Neuronal stem cell (in vitro differentiated cells): ENCODE measurements at places on chromosomes 2 and 18.

DNA sequence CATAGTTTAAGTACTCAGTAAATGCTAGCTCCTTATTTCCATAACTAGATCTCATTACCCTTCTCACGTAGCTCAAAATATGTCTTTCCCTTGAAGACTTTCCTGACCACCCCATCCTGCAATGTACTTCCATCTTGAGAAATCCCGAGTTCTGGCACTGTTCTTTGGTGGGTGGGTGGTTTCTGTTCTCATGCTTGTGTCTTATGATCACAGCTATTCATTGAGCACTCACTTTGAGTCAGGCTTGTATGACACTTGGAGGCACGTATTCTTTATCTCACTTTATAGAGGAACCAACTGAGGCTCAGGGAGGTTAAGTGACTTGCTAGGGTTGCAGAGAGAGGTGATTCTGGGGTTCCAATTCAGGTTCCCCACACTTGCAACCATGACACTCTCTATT is 9.0 kb upstream of the CLIP4 start:
- DNase-seq = no peak
- no peaks in the 10 kb centered on the region for H3K36me3 ChIP-seq
- no peaks in the 10 kb centered on the region for H3K27me3 ChIP-seq
- H3K27ac ChIP-seq = no peak overlapping the region

DNA sequence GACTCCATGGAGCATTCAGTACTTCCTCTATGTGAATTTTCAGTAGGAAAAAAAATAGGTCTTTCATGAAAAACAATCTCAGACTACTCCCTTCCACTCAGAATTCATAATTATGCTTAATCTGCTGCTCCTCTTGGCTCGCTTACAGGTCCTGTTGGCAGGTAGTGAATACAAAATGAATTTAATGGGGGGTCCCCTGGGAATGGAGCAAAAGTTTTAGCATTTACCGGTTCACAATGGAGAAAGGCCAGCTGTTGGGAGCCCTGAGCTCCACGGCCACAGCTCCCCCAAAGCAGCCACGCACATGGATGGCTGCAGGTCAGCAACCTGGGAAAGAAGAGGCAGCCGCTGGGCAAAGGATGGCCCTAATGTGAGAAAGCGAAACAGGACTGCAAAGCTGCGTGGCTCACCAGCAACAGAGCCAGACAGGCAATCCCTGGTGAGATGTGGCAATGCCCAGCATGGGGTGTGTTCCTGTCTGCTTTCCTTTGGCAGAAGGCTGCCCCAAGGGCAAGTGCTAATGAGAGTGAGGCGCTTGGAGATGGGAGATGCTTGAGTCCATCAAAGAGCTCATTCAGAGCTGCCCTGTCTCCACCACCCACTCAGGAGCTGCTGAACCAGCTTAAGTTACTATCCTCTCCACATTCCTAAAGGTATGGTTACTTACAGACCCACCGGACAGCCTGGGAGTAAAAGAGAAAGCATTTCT is 447.4 kb downstream of the EPHA4 start:
- no peak overlapping the region for H3K27ac ChIP-seq
- H3K4me1 ChIP-seq = peaks cover 4% of the 10 kb centered on the region
- no peak for DNase-seq
- no peaks in the 10 kb centered on the region for H3K36me3 ChIP-seq
- no peak overlapping the region for H3K4me3 ChIP-seq

DNA sequence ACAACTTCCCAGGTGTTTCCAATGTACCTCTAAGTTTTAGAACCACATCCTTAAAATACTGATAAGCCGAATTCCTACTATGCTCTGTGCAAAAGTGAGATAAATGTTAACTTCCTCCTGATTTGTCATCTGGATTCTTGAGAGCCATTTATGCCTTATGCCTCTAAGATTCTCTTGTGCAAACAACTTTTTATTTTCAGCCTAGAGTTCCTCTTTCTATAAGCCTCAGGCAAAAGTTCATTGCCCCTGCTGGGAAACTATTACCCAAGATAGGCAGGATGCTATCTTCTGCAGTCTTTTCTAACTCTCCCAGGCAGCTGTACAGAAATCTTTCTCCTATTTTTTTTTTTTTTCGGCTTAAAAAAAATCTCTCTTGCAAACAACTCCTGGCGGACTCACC is 216.1 kb downstream of the KCNJ3 start:
- H3K27ac ChIP-seq = no peak overlapping the region
- H3K4me3 ChIP-seq = no peak overlapping the region
- H3K36me3 ChIP-seq = no peaks in the 10 kb centered on the region
- no peaks in the 10 kb centered on the region for H3K4me1 ChIP-seq
- H3K27me3 ChIP-seq = no peaks in the 10 kb centered on the region

DNA sequence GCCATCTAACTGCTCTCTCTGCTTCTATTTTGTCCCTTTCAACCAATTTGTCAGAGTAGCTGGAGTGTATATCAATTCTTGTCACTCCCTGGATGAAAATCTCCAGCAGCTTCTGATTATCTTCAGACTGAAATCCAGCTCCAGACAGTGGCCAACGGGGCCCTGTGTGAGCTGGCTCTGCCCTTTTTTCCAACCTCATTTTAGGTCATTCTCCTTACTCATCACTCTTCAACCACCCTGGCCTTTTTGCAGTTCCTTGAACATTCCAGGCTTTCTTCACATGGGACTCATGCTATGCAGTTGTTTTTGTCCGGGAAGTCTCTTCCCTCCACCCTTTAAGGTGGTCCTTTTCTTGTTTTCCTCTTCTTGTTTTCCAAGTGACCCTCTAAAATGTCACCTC is 15.4 kb upstream of the FAP start:
- no peak overlapping the region for H3K4me3 ChIP-seq
- no peaks in the 10 kb centered on the region for H3K36me3 ChIP-seq
- H3K27me3 ChIP-seq = no peaks in the 10 kb centered on the region
- DNase-seq = no peak
- H3K4me1 ChIP-seq = no peaks in the 10 kb centered on the region

DNA sequence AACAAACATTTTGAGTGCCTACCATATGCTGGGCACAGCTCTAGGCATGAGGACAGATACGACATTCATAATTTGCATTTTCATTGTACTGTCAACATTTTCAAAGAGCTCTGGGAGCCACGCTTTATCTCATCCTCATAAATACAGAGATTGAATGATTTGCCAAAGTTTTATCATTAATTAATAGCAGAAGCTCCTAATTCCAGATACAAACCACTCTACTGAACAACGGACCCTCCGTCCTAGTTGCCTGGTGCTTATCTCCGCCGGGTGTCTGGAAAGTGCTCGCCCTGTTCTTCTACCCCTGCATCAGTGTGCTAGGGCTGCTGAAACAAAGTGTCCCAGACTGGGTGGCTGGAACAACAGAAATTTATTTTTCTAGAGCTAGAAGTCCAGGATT is 23.8 kb downstream of the SERTAD2 start:
- no peaks in the 10 kb centered on the region for H3K27me3 ChIP-seq
- H3K36me3 ChIP-seq = peaks cover 30% of the 10 kb centered on the region
- H3K27ac ChIP-seq = no peak overlapping the region
- no peak for DNase-seq
- H3K4me3 ChIP-seq = no peak overlapping the region

DNA sequence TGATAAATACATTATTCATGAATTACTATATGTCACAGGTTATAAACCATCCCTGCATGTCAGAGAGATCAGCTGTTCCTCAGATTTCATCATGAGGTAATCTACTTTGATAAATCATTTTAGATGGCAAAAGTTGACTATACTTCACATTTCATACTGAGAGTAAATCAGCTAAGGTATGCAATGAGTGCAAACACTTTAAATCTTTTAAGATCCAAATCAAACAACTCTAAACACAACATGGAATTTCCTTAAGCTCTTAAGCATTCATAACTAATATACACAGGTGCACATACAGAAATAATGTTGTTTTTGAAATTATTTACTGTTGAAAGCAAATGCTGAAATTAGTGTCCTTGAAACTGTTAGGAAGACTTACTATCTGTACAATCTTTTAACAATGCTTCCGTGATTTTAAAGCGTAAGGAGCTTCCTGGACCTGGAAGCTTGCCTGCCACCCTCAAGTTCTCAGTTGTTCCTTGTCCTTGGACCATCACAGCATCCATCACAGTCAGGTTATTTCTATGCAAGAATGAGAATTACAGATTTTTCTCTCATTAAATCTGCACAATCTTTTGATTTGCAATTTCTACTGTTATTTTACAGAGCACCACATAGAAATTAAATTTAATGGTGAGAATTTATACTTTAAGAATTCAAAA is 83.2 kb downstream of the ZAP70 start:
- H3K27ac ChIP-seq = no peak overlapping the region
- H3K4me1 ChIP-seq = no peaks in the 10 kb centered on the region
- no peak for DNase-seq
- peaks cover 7% of the 10 kb centered on the region for H3K36me3 ChIP-seq

DNA sequence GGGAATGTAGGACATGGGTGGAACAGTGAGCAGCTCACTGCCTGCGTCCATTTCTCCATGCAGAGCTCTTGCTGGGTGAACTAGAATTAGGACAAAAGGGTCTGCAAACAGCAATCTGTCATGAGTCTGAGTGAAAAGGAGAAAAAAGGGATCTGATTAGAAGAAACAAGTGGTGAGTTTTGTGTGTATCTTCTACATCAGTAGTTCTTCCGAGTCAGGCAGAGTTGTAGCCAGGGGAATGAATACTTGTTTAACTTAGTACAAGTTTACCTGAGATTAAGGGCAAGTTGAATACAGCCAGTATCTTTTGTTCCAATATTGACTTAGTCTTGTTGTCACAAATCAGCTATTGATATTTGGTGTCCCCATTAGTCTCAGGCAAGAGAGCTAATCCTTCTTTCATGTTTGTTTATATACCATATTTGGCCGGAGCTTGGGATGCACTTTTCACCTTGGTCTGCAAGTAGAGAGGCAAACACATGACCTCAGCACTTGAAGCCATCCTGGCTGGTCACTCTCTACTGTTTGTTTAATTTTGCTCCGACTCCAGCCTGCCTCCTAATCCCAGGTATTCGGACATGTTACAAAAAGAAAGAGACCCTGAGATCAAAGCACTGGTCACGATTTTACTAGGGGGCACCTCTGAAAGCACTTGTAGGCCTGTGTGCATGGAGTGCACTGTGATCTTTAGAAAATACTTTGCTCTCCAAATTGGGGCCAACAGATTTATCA is 211.0 kb upstream of the NT5C1B start:
- H3K4me1 ChIP-seq = no peaks in the 10 kb centered on the region
- DNase-seq = no peak
- H3K36me3 ChIP-seq = no peaks in the 10 kb centered on the region

DNA sequence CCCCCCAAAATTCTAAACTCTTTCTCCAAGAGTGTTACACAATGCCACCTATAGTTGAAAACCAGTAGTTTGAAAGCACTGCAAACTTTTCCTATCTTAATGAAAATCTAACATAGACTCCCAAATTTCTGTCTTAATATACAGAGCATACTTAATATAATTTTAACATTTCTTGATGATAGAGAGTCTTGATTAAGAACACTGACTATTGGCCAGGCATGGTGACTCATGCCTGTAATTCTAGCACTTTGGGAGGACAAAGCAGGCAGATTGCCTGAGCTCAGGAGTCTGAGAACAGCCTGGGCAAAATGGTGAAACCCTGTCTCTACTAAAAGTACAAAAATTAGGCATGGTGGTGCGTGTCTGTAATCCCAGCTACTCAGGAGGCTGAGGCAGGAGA is 34.2 kb downstream of the ASXL2 start:
- no peaks in the 10 kb centered on the region for H3K4me1 ChIP-seq
- DNase-seq = no peak
- H3K4me3 ChIP-seq = no peak overlapping the region
- no peak overlapping the region for H3K27ac ChIP-seq

DNA sequence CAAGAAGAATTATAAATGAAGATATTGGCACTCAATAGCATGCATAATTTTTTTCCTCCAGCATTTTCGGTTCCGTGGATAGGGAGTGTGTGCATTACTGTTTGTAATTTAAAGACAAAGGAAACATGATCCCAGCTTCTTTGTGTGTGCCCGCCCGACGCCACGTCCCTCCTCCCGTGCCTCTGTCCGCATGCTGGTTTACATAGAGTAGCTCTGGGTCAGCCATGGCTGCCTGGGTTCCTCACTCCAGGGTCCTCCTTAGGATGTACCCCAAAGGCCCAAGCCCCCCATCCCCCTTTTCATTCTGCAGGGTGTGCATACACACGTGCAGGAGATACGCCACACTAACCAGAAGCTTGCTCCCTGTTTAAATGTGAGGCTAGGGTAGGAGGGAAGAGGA is 214.7 kb downstream of the KLHL29 start:
- DNase-seq = no peak
- no peak overlapping the region for H3K4me3 ChIP-seq
- no peaks in the 10 kb centered on the region for H3K36me3 ChIP-seq
- H3K27me3 ChIP-seq = no peaks in the 10 kb centered on the region
- no peak overlapping the region for H3K27ac ChIP-seq
- peaks cover 16% of the 10 kb centered on the region for H3K4me1 ChIP-seq

- no peaks in the 10 kb centered on the region for H3K27me3 ChIP-seq
- no peak for DNase-seq
- no peaks in the 10 kb centered on the region for H3K4me1 ChIP-seq
- no peak overlapping the region for H3K4me3 ChIP-seq
- H3K36me3 ChIP-seq = no peaks in the 10 kb centered on the region
Observed at GRCh38 chr18:57048859-57049258, 98.0 kb upstream of the BOD1L2 start.

GRCh38 chr2:7280790-7281189 is 363.6 kb downstream of the RNF144A start:
- H3K27me3 ChIP-seq = no peaks in the 10 kb centered on the region
- DNase-seq = no peak
- no peaks in the 10 kb centered on the region for H3K36me3 ChIP-seq
- H3K4me3 ChIP-seq = no peak overlapping the region
- H3K27ac ChIP-seq = no peak overlapping the region
- H3K4me1 ChIP-seq = peaks cover 10% of the 10 kb centered on the region

DNA sequence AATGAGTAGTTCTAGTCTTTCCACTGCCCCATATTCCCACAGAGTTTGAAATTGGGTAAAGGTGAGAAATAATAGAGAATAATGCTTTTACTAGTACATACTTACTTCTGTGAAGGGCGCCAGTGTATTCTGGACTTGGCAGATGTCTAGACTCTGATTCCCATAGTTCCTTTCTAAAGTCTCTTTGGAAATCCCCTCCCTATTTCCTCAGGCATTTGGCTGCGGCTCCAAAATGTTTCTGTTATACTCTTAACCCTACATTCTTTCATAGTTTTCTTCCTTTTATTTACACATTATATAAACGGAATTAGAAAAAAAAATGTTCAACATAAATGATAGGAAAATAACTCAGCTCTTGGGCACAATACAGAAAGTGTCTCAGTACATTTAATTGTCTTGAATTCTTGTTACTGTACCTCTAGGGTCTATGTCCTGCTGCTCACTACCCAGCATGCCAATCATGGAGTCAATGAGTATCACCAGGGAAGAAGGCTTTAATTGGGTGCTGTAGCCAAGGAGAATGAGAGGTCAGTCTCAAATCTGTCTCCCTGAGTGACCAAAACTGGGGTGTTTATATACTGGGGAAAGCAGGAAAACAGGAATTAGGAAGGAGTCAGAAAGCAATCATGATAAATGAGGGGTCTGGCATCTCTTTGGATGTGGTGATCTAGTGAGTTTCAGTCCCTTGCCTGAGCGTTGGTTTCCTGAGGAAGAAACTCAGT is 147.8 kb upstream of the MMADHC start:
- H3K36me3 ChIP-seq = no peaks in the 10 kb centered on the region
- H3K27ac ChIP-seq = no peak overlapping the region
- H3K4me1 ChIP-seq = peaks cover 6% of the 10 kb centered on the region
- no peak overlapping the region for H3K4me3 ChIP-seq
- no peak for DNase-seq

GRCh38 chr2:215870088-215870490 is 143.3 kb downstream of the MREG start:
- H3K27me3 ChIP-seq = no peaks in the 10 kb centered on the region
- no peaks in the 10 kb centered on the region for H3K4me1 ChIP-seq
- no peak for DNase-seq
- H3K36me3 ChIP-seq = no peaks in the 10 kb centered on the region
- H3K27ac ChIP-seq = no peak overlapping the region
- no peak overlapping the region for H3K4me3 ChIP-seq
